ENCODE measurements at places on chromosomes 13 and 19.

DNA sequence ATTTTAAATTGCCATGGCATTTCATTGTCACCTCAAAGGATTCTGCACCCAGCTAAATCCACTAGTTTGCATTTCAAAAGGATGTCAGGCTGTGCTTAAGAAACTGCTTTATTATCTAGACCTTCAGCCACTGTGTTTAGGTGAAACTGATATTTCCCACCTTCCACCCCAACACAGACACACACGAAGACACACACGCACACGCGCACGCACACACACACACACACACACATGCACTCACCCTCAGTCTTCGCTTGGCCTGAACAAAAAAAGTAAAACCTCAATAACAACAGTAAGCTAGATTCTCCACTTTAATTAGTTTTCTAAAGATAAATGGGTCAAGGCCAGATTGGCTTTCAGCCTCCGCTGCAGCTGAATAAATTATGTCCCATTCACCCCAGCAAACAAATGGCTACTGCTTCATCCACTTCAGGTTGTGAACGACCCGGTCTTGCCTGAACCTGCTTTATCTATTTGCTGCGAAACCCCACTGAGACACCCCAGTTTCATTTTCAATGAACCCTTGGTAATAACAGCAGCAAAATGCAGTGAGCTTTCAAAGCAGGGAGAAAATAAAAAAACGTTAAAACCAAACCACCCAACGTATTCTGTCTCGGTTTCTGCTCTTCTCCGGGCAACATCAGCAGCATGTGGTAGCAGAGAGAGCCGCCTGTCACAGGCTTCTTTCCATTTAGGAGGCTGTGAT is 166.8 kb downstream of the DCT start:
- DNase-seq: no peak

- no peak for DNase-seq
These were observed 166.3 kb upstream of the SOX21 start for GRCh38 chr13:94878602-94879165.

DNA sequence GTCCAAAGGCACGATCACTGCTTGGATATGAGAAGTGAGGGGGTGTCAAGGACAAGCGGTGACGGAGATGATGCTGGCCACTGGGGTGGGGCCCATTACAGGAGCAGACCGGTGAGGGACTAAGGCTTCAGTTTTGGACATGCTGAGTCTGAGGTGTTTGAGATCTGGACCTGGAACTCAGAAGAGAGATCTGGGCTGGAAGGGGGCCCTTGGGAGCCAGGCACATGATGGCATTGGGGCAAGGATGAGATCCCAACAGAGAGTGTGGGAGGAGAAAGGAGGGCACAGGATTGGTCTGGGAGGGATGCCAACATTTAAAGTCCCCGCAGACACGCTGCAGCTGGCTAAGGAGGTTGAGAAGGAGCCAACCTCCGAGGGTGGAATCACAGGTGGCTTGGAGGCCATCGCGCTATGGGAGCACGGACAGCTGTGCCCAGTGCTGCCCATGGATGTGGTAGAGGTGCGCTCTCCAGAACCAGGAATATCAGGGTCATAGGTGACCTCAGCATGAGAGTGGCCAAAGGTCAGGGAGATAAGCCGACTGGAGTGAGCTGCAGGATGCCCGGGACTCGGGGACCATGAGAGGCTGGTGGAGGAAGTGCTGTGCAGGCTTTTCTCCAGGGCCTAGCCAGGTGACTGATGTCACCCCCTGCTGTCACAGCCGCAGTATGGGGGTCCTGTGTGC is 21.8 kb downstream of the DHRS12 start:
- no peak for DNase-seq

GRCh38 chr13:67967031-67967430 is 736.9 kb upstream of the PCDH9 start:
- DNase-seq: no peak

DNA sequence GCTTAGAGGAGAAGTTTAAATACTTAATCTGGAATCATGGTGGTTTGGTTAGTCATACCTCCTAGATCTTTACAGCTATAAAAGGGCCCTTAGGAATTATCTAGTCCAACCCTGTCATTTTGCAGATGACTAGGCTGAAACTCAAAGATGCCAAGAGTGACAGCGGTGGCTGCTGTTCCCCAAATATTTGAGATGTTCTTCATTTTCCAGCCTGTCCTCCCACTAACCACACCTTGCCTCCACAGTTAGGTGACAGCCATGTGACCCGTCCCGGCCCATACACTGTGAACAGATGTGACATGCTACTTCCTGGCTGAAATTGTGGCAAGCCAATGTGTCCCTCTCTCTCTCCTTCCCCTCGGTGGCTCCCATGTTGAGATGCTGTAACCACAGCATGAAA is 225.5 kb upstream of the IPO5 start:
- DNase-seq: no peak

- no peak for DNase-seq
These were observed 967 bp downstream of the REXO1 start for GRCh38 chr19:1847348-1847683.

GRCh38 chr13:102868366-102868936 is 22.6 kb downstream of the ERCC5 start:
- DNase-seq: no peak

GRCh38 chr13:28718196-28718542 is 601 bp downstream of the SLC46A3 start:
- no peak for DNase-seq

GRCh38 chr13:39253774-39254173 is 215.5 kb downstream of the NHLRC3 start:
- DNase-seq: no peak

DNA sequence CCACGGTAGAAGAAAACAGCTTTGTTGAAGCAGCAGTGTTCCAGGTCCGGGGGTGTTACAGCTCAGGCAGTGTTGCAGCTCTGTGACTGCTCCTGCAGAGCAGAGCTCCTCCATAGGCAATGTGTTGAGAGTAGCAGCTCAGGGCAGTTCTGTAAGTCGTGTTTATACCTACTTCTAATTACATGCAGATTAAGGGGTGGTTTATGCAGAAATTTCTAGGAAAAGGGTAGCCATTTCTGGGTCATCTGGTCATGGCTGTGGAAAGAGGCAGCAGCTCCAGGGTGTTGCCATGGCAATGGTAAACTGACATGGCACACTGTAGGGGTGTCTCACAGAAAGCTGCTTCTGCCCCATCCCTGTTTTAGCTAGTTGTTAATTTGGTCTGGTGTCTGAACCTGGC is 316.4 kb downstream of the GPC5 start:
- DNase-seq: no peak
